Right lobe of liver (tissue), 6 donors: ENCODE measurements at places on chromosomes 7 and 10. TPM values are rescaled to one million over a fixed set of nuclear protein-coding genes. Genes with fewer than 3 reads are reported as not detected.
A peak's percentile ranks its signal among the peaks of the same experiment; 100 is the strongest.

The ZNF488 gene
- not detected for total RNA-seq

- peak; percentile 21 for DNase-seq
These were observed 299.2 kb upstream of the ZMIZ1 start for GRCh38 chr10:78769526-78769925.

- DNase-seq: peak; percentile 55
These were observed 1.3 kb downstream of the CNNM1 start for GRCh38 chr10:99330347-99330924.

DNA sequence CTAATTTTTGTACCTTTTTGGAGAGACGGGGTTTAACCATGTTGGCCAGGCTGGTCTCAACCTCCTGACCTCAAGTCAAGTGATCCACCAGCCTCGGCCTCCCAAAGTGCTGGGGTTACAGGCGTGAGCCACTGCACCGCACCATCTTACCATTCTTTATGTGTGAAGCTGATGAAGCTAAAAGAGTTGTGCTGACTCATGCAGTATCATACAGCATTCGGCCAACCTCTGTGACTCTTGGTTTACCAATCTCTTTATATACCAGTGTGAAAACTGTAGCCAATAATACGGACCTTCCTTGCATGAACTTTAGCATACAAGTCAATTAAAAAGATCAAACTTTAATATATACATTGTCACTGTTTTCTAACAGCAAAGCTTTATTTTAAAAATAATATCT is 878.2 kb upstream of the MBL2 start:
- no peak for DNase-seq

- DNase-seq: no peak
These were observed 207.2 kb downstream of the CELF2 start for GRCh38 chr10:11224792-11225416.

GRCh38 chr10:78458983-78459638 is 425.4 kb downstream of the RPS24 start:
- DNase-seq: no peak

- no peak for DNase-seq
These were observed 1.1 kb upstream of the GIMAP1 start for GRCh38 chr7:150715293-150715692.

GRCh38 chr10:18418541-18419215 is 232.7 kb downstream of the NSUN6 start:
- no peak for DNase-seq

GRCh38 chr10:95881316-95881715 is 26.5 kb upstream of the CC2D2B start:
- no peak for DNase-seq

The PRPF18 gene
- total RNA-seq: 13.5 TPM

DNA sequence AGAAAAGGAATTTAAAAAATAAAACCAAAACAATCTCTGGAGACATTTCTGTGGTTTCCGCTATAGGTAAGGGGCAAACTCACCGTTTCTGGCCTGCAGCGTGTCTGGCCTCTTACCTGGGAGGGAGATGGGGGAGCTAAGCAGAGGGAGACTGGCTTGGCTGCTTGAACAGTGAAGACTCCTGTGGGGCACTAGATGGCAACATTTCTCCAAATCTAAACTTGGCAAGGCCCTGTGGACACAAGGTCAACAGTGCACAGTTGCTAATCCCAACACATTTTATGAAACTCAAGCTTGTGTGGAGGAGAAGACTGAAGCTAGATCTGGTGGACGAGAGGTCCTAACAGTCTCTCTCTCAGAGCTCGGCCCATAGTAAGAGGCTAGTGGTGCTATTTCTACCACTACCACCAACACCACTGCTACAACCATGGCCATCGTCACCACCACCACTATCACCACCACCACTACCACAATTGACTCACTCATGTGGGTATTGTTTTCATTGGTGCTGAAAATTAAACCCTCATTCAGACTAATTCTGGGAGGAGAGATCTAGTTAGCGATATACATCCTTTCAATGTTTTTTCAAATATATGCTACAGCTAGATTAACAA is 28.4 kb upstream of the CDHR3 start:
- peak; percentile 66 for DNase-seq

- DNase-seq: no peak
These were observed 96.6 kb downstream of the CCNY start for GRCh38 chr10:35432781-35433338.
